PC-3 (cell line): ENCODE measurements at places on chromosomes 2 and 18. TPM values are rescaled to one million over a fixed set of nuclear protein-coding genes. Genes with fewer than 3 reads are reported as not detected.

The LGALSL gene
- 12.1 and 16.0 TPM in 2 replicates for total RNA-seq

The MC5R gene
- not detected in 2 replicates for total RNA-seq

DNA sequence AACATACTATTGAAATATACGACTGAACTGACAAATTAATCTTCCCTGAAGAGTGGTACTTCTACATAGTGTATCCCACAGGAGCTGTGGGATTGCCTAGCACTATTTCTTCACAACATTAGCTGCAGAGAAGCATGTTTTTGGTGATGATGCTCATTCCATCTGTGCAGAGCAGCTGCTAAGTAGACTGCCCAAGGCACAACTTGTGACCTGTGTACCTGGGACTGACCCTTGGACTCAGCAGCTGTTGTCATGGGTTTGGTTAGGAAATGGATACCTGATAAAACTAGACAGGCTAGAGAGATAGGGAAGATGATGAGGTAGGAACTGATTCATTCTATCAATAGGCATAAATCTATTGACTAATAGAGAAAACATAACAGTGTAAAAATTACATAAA, 1204.0 kb downstream of the DSC3 start:
- DNase-seq, result peak; percentile 21

DNA sequence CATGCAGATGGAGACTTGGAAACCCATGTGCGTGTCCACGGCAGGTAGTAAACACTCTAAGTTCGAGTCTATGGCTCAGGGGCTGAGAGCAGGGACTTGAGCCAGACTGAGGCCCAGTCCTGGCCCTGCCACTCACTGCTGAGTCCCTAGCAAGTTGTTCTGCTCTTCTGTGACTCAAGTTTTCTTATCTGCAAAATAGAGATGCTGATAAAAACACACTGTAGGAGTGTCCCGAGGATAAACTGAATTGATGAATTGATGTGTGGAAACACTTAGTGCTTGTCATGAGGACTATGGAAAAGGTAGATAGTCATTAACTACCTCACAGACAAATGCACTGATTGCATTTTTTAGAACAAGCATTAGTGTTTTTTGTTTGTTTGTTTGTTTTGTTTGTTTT, 73.2 kb downstream of the BOLA3 start:
- DNase-seq, result no peak

DNA sequence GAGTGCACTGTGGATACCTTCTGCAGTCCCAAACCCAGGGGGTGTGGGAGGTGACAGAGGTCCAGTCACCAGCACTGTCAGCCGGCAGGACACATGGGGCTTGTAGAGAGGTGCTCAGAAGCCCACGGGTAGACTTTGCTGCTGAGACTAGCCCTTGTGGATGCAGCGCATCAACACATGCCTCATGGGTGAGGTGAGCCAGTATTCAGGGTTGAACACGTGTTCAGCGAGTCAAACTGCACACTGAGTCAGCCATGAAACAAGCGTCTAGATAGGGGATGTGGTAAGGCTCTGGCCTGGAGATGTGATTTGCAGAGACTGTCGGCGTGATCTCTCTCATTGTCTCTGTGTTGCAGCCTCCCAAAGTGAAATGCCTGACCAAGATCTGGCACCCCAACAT, 35.8 kb upstream of the SCLY start:
- peak; percentile 42 for DNase-seq

DNA sequence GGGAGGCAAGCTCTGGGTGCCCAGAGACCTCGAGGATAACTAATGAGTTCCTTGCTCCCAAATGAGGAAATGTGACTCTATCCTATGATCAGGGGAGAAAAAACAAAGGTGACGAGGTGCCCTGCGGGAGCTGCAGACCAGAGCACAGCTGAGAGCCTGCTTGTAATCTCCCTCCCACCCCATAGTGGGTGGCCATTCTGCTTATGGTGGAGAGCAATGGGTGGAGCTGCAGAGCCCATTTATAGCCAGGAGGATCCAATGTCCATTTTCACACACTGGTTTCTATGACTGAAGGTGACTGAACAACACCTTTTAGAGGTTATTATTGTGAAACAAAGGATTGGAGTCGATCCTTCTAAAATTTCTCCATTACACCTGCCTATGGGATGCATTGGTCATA, 153.3 kb downstream of the COL6A3 start:
- no peak for DNase-seq

- no peak for DNase-seq
These were observed 54.2 kb downstream of the COMMD1 start for GRCh38 chr2:61959381-61960293.
